ENCODE measurements at places on chromosomes 4 and X.

DNA sequence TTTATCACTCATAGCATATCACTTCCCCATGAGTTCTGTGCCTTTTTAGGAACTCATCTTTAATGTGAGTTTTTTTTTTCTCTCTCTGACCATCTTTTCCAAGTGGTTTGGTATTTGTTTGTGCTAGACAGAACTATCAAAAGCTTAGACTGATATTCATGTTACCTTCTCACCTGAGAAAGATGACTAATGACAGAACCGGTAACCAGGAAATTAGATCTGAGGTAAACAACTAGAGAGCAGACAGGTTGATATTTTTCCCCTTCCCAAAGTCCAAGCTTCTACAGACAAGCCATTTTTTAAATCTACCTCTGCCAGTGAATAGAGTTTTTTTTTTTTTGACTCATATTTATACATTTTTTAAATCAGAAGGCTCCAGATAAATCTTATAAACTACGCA, 17.0 kb upstream of the SRD5A3 start:
- no peak for DNase-seq

DNA sequence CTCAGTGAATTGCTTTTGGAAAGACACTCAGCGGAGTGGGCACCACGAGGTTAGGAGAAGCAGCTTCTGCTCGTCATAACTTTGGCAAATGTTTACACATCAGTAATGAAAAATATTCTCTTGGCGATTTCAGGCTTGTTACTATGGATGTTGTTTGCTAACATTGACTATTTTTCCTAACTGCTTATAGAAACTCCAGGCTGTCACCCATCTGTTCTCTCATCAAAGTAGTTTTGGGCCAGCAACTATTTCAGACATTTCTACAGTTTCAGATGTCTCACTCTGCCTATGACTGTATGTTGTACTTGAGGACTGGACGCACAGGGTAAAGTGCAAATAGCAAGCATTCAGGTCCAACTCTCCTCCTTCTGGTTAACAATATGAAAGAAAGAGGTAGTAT, 346.7 kb downstream of the TRIML1 start:
- no peak for DNase-seq

DNA sequence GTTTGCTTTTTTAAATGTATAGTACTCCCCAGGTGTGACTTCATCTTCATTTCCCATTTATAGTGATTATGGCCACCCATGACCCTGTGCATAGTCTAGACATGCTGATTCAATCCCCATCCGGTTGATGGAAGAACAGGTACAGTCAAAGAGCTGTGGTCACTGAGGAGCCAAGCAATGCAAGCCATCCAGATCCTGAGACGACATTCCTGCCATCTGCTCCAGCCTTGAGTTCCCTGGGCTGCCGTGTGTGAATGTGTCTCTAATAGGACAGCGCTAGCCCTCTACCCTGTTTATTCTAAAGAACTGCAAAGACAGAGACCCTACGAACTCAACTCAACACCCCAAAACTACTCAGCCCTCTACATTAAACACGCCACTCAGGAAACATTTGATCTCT, 1.7 kb downstream of the KCNIP4 start:
- no peak for DNase-seq

- no peak for DNase-seq
These were observed 11.9 kb upstream of the ADH7 start for GRCh38 chr4:99447079-99447478.

- DNase-seq = no peak
These were observed 10.7 kb upstream of the YIPF7 start for GRCh38 chr4:44661940-44662622.

- DNase-seq = no peak
These were observed 75.4 kb downstream of the ZAR1 start for GRCh38 chr4:48565362-48566033.

DNA sequence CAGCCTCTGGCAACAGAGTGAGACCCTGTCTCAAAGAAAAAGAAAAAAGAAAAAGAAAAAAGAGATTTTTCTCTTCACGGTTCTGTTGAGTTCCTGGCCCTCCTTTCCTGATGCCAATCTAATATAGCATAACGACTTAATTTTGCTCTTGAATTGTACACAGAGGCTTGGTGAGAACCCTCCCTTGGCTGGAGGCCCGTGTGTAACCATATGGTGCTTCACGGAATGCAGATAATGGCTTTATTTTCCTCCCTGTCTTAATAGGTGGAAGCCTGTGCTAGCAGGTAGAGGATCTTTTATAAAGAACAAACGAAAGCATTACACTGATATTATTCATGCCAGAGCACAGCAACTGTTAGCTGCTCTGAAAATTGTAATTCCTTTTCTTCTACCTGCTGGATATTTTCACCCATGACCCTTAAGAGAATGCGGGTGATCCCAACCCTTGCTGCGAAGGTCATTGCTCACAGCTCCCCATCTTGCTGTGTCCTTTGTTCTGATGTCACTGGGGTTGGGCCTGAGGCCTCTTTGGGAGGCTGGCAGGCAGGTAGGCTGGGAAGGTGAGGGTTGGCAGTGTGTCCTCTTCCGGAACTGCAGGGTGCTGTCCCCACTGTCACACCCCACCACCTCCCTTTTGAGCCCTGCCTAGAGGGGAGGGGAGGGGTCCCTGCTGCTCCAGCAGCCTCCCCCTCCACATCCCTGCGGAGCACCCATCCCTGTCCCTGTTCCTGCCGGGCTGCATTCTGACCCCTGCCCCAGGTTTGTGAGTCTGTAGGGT, 83.8 kb upstream of the STOX2 start:
- DNase-seq = no peak
